Anterior cingulate cortex (tissue), 58 donors: ENCODE measurements at places on chromosomes 1 and 21.

GRCh38 chr1:52403566-52404115 lies 582 bp downstream of the ORC1 start:
- DNase-seq, result no peak

GRCh38 chr1:226731257-226731893 lies 7.7 kb downstream of the ITPKB start:
- no peak for DNase-seq

DNA sequence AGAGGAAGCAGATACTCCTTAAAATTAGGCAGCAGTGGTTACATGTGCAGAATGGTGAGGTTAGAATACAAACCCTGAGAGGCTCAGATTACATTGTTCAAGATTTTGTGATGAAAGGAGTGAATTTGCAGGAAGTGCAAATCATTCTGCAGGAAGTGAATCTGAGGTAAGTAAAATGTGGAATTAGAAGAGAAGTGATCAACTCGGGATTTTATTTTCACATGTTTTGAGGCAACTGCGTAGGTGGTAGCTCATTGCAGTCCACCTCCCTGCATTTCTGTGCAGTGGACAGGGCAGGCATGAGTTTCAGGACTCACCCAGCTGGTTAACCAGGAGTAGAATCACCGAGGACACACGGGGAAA lies 2.1 kb upstream of the PLA2G2C start:
- DNase-seq, result no peak

GRCh38 chr1:39564941-39565340 lies 11.6 kb downstream of the PABPC4 start:
- no peak for DNase-seq

GRCh38 chr1:102858695-102859094 lies 249.6 kb downstream of the COL11A1 start:
- DNase-seq, result no peak

- DNase-seq, result no peak
These were observed 19.5 kb upstream of the AJAP1 start for GRCh38 chr1:4634793-4635406.

DNA sequence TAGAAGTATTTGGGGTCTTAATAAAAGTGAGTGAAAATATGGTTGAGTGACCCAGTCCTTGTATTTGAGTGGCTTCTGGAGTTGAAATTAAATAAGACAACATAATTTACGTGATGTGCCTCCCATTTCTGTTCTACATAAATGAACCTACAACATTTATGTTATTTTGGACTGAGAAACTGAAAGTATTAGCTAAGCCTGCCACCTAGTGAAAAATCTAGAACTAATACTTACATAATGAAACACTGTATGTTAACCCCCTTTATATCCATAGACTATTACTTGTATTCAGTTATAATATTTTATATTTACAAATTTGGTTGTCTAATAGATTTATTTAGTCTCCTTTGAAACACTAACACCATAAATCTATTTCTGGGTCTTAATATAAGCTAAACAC lies 298.9 kb downstream of the KCNT2 start:
- no peak for DNase-seq

DNA sequence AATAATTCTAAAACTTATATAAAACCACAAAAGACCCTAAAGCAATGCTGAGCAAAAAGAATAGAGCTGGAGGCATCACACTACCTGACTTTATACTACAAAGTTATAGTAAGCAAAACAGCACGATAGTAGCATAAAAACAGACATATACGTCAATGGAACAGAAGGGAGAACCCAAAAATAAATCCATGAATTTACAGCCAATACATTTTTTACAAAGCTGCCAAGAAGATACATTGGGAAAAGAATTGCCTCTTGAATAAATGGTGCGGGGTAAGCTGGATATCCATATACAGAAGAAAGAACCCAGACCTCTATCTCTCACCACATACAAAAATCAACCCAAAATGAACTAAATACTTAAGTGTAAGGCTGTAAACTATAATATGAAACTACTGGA lies 51.3 kb upstream of the KRTAP11-1 start:
- no peak for DNase-seq

DNA sequence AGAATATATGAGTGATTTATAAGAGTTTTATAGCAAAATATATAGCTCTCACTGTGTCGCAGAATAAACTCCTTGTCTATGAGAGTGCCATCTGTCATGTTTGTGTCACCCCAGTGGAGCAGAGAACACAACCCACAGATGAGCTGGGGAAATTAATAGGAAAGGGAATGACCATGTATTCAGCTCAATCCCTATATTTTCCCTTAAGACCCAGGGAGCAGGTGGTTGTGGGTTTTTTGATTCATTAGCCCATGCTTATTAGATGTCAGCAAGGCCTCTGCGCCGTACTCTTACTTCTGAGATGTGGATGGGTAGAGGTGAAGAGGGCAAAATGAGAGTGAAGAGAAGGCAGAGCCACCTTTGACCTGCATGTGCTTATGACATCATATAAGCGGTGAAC lies 4.1 kb upstream of the GREM2 start:
- no peak for DNase-seq

DNA sequence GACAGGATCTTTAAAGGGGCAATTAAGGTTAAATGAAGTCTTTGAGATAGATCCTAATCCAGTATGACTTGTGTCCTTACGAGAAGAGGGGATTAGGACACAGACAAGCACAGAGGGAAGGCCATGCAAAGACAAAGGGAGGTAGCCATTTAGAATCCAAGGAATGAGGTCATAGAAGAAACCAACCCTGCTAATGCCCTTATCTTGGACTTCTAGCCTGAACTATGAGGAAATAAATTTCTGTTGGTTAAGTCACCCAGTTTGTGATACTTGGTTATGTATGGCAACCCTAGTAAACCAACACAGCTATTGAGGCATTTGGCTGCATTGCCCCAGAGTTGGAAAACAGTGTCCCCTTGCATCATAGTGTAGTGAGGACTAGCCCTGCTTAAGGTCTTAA lies 121.3 kb downstream of the MAST2 start:
- no peak for DNase-seq

DNA sequence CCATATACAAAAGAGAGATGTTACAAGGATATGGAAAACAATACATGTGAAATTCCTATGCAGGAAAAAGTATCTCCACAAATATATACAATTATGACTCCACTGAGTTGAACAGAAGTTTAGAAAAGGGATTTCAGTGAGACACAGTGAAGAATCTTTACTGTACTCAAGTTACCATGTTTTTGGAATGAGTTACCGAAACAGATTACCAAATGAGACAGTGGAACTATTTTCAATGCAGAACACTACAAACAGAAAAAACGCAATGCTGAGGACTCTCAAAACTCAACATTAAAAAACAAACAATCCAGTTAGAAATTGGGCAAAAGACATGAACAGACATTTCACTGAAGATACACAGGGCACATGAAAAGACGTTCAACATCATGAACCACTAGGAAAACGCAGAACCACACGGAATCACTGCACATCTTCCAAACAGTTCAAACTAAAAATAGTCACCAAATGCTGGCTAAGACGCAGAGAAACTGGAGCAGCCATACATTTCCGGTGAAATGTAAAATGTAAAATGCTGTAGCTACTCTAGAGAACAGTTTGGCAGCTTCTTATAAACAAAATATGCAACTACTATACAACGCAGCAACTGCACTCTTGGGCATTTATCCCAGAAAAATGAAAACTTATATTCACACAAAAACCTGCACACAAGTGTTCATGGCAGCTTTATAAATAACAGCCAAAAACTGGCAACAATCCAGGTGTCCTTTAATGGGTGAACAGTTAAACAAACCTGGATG lies 118.7 kb downstream of the UBR4 start:
- DNase-seq, result no peak

DNA sequence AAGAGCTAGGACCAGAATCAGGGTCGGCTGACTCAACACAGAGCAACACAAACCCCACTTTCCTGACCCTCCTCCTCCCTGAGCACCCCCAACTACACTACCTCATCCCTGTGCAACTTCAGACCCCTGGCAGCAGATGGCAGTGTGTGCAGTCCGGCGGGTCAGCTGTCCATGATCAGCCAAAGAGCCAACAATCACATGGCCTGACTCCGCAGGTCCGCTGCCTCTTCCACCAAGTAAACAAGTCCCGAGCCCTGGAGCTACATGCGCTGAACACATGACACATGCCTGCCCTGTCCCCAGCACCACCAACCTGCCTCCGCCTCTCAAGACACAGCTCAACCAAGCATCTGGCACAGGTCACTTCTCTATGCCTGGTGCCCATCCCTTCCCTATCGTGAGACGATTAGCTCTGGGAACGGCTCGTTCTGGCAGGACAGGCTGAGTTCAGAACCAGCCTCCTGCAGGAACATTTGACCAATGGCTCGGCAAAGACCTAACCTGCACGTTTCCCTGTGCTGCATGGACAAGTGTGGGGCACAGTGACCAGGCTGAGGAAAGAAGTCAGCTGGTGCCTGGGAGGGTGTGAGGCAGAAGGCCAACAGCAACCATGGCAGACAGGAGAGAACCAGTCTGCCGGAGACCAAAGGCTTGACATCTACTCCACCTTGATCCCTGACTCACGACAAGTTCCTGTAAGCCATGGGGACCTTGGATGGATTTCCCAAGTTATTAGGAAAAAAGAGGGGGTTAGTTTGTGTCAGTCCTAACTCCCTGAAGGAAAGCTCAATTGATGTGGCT lies 60.3 kb downstream of the CD46 start:
- DNase-seq, result no peak

- no peak for DNase-seq
These were observed 27.5 kb downstream of the DMBX1 start for GRCh38 chr1:46517010-46517600.

- no peak for DNase-seq
These were observed 25.3 kb downstream of the CACNA1E start for GRCh38 chr1:181508486-181509165.

- DNase-seq, result no peak
These were observed 19.1 kb downstream of the FMO1 start for GRCh38 chr1:171267391-171267790.

GRCh38 chr21:27795418-27795817 lies 828.5 kb upstream of the ADAMTS5 start:
- no peak for DNase-seq

- no peak for DNase-seq
These were observed 1206.7 kb upstream of the ADGRL2 start for GRCh38 chr1:80594013-80594412.
